Putamen (tissue), 1 donor: ENCODE measurements at places on chromosomes 7 and 10.

GRCh38 chr7:75740846-75741497, 2.2 kb upstream of the HIP1 start:
- DNase-seq, result peak; percentile 36

- DNase-seq, result no peak
Measured at GRCh38 chr10:9550810-9551209, 1466.9 kb upstream of the CELF2 start.

DNA sequence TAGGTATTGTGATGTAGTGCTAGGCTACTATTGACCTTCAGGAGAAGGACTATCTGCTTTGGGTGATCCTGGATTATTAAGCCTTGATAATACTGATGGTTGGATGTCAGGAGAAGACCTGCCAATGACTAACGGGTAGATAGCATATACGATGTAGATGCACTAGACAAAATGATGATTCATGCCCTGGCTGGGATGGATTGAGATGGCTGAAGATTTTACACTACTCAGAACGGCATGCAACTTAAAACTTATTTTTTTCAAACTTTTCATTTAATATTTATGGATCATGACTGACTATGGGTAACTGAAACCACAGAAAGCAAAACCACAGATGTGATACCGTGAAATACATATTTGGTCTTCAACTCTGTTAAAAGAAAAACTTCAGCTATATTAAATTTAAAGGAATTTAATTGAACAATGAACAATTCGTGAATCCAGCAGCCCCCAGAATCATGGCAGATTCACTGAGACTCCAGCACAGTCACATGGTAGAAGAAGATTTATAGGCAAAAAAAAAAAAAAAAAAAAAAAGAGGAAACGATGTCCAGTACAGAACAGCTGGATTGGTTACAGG, 124.6 kb upstream of the CDK13 start:
- DNase-seq, result no peak

DNA sequence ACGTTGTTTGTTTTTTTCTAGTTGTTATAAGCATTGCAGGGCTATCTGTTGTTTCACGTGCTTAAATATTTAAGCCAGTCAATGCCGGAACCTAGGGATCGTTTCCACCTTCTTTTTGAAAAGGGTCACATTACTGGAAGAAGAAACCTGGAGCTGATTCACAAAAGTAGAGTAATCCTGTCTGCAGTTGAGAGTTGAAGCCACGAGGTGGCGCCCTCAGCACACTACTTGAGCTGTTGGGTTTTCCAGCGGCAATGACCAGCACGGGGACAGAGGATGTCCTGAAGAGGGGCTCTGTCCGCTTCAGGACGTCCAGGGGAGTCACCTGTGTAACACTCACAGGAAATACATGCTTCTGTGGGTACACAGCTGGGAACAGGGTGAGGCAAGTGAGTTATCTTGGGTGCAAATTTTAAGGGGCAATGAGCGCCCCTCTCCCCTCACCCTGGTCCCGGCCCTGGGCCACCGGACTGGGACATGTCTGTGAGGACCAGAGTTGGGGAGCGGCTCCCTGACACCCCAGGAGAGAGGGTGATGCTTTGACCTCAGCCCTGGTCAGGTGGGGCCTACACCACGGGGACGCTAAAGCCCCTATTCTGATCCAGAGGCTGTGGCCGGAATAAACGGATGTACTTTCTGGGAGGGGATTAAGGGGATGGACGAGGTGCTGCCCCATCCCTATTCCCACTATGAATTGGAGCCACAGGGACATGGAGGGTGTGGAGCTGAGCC, 26.3 kb upstream of the WDFY4 start:
- DNase-seq, result peak; percentile 39

DNA sequence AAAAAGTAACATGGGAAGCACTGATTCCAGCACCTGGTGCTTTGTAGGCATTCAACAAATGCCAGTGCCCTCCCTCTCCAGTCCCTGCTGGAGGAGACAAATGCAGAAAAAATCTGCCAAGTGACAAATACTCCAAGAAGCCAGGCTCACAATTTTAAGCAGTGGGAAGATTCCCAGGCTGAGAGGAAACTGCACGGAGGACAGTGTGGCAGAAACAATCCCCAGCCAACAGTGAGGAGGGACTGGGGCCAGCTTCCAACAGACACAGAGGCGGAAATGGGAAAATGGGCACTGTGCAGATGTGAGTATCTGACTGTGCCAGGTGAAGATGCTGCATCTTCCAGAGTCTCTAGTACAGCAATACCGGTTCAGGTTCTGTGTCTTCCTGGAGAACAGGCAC, 106.3 kb downstream of the SLIT1 start:
- no peak for DNase-seq

DNA sequence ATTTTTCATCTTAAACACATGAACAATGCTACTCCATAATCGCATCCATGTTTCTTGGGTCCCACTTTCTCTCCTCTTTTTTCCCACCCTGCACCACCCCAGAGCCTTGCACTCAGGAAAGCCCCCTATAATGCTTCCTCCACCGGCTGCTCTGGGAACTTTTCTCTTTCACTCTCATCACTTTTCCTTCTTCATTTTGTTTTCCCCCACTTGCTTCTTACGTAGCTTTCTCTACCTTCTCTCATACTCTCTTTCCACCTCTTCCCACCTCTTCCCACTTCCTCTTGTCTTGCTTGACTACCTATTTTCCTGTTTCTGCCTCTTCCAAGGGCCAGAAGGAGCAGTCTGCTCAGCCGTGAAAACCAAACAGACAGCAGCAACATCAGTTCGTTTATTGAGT, 229.5 kb upstream of the RHOBTB1 start:
- DNase-seq, result no peak

DNA sequence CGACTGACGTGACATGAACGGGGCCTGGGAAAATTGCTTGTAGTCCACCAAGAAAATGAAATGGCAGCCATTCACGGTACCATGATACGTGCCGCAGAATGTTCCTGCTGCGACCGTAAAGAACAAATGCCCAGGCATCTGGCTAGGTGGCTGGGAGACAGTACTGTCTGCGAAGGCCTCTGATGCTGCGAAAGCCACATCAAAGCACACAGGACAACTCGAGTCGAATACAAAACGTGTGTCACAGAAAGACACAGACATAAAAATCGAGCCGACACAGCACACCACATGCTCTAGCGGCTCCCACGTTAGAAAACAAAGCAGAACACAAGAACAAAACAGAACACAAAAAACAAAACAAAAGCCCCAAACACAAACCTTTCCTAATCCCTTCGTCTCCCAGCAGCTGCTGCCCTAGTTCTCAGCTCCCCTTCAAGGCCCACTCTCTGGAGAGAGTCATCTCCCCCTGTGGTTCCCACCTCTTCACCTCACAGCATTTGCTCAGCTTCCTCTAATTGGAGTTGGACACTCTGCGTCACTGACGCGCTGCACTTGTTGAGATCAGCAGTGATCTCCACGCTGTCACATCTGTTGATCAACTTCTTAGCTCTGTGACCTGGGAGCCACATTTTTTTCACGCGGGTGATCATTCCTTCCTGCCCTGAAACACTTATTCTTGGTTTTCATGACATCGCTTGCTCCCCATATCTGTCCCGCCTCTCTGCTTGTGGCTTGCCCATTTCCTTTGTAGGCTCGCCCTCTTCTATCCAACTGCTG, 112.2 kb downstream of the CLEC2L start:
- no peak for DNase-seq

- peak; percentile 49 for DNase-seq
Measured at GRCh38 chr7:5557920-5558401, 134.3 kb upstream of the TNRC18 start.

GRCh38 chr7:75614401-75614800, 122.3 kb downstream of the SPDYE5 start:
- no peak for DNase-seq
